ENCODE measurements at places on chromosomes 5 and 9.
A peak's percentile ranks its signal among the peaks of the same experiment; 100 is the strongest.

- DNase-seq: no peak
Measured at GRCh38 chr5:150672237-150672883, 11.3 kb downstream of the MYOZ3 start.

DNA sequence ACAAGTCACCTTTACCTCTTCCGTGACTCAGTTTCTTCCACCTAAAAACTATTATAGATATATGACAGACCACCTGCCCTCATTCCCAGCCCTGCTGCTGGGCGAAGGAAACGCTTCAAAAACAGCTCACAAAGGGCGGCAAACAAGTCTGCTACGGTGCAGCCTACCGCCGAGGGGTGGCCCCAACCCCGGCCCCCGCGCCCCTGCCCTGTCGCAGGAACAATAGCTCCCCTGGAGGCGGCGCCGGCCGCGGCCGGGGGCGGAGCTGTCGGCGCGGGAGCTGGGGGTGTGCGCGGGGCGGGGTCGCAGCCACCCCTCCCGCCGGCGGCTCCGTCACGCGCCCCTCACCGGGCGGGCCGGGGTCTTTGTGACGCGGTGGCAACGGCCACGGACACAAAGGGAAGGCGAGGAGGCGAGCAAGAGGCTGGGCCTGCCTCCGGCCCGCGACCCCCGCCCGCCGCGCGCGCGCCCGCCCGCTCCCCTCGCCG is at the start of gene TMEFF1:
TMEFF1 (plus strand) TSS at position 362 of the 488 bp plus-strand sequence. CDS start 396 bp downstream, outside the sequence.
- no peak for DNase-seq

- DNase-seq: no peak
Measured at GRCh38 chr5:93805616-93806379, 64.4 kb upstream of the POU5F2 start.

GRCh38 chr5:107672211-107673038 is 1.7 kb upstream of the EFNA5 start:
- DNase-seq: peak; percentile 84

DNA sequence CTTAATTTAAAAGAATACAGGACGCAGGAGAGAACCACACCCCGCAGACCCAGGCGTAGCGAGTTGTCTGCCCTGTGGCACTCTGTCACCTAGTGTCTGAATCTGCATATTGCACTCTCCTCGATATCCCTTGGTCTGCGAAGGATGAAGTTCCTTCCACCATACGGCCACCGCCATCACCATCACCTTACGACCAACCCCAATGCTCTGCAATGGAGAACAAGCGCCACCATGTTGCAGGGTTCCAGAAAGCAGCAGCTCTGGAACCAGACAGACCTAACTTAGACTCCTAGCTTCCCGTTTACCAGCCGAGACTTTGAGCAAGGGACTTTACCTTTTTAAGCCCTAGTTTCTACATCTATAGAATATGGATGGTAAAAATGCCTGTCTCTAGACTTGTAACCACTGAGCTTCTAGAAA is 77.4 kb upstream of the DMRT1 start:
- DNase-seq: no peak

DNA sequence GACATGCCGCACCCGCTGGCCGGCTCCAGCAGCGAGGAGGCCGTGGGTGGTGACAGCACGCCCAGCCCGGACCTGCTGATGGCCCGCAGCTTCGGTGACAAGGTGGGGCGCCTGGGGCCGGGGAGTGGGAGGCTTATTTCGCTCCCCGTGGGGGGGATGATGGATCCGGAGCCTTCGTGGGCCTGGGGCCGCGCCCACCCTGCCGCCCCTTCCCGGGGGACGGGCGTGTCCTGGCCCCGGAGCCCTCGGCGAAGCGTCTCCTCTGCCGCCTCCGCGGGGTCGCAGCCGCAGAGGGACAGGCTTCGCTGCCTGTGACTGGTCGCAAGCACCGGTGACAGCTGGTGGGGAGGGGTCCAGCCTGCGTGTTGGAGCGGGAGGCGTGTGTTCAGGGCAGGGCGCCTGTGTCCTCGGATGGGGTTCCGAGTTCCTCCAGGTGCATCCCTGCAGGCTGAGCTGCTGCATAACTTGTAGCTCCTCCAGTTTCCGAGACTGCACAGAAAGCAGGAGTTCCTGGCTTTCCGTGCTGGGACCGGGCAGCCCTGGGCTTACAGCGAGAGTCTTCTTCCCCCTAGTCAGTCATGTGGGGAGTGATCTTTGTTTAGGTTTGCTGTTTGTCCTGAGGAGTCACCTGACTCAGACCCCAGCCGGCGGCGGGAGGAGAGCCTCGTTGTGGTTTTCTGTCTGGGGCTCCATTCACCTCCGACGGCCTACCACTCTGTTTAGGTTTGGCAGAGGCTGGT is 666 bp downstream of the SNX30 start:
- peak; percentile 73 for DNase-seq

GRCh38 chr5:4212071-4212739 is 616.6 kb downstream of the IRX1 start:
- no peak for DNase-seq

- DNase-seq: no peak
Measured at GRCh38 chr5:160312960-160313727, 780 bp upstream of the CCNJL start.

- peak; percentile 13 for DNase-seq
Measured at GRCh38 chr5:39570403-39571027, 145.7 kb upstream of the DAB2 start.

DNA sequence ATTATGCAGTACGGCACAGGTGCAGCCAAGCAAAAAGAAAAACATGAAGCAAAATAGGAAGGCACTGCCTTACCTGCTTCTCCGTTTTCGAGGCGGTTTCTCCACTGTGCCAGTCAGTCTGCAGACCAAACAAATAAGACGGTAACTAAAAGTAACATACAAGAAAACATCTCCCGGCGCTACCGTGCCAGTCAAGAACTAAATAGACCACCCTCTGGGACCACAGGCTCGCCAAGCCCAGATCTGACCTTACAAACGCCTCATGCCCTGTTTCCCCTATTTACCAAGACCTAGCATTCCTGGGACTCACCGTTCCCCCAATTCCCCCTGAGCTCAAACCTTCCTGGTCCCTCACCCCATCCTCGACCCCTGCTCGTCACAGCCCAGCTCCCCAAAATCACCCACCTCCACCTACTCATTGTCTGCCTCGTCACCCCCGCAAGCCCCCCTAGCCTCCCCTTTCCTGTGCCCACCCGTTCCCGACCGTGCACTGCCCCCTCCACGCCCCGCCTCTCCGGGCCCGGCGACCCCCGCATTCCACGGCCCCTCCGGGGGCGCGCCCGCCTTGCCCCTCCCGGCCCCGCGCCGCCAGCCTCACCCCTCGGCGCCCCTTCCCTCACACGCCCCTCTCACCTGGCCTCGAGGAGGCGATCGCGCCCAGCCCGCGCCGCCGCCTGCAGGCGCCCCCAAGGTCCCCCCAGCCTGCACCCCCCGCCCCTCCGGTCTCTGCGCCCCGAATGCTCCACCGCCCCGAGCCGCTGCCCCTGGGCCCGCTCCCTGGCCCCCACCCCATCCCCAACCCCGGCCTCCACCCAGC is 560 bp downstream of the SCAI start:
- DNase-seq: no peak

GRCh38 chr5:172626031-172626581 is 15.0 kb upstream of the NEURL1B start:
- no peak for DNase-seq

GRCh38 chr5:155676967-155677366 is 650.0 kb upstream of the SGCD start:
- no peak for DNase-seq

DNA sequence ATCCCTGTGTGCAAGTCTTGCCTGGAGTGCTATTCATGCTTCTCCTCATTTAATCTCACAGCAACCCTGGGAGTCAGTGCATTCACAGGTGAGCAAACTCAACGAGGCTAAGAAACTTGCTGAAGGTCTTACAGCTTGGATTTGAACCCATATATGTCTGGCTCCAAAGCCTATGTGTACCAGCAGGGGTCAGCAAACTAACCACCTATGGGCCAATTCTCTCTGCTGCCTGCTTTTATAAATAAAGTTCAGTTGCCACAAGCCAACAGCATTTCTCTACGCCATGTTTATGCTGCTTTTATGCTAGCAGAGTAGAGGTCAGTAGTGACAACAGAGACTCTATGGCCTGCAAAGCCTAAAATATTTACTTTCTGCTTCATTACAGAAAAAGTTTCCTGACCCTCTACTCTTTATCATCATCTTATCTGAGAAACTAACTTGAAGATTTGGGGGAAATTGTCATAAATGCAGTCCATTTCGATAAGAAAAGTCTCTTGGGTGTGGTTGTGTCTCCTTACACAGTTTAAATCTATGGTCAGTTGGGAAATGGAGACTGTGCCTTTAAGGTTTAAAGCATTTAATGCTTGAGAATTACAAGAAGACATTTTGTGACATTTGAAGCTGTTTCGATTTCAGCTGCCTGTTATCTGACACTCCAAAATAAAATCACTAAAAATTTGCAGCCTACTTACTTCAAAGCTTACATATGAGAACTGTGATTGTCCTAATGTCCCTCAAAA is 137.7 kb downstream of the PRELID2 start:
- DNase-seq: peak; percentile 12

GRCh38 chr9:28899267-28899666 is 1326.0 kb upstream of the C9orf72 start:
- no peak for DNase-seq
